Glutamatergic neuron (in vitro differentiated cells): ENCODE measurements at places on chromosomes 16 and 17. TPM values are rescaled to one million over a fixed set of nuclear protein-coding genes. Genes with fewer than 3 reads are reported as not detected.

Gene PAQR4
- 69.1 TPM for total RNA-seq

Gene CHST5
- 0.64 TPM for total RNA-seq

Gene ZNF778
- 36.2 TPM for total RNA-seq

Gene CNGB1
- total RNA-seq = 0.91 TPM

Gene RAB40B
- 14.6 TPM for total RNA-seq

Gene KIF2B
- total RNA-seq = not detected

- DNase-seq = no peak
Observed at GRCh38 chr17:79187186-79187585, 112.6 kb downstream of the ENGASE start.

DNA sequence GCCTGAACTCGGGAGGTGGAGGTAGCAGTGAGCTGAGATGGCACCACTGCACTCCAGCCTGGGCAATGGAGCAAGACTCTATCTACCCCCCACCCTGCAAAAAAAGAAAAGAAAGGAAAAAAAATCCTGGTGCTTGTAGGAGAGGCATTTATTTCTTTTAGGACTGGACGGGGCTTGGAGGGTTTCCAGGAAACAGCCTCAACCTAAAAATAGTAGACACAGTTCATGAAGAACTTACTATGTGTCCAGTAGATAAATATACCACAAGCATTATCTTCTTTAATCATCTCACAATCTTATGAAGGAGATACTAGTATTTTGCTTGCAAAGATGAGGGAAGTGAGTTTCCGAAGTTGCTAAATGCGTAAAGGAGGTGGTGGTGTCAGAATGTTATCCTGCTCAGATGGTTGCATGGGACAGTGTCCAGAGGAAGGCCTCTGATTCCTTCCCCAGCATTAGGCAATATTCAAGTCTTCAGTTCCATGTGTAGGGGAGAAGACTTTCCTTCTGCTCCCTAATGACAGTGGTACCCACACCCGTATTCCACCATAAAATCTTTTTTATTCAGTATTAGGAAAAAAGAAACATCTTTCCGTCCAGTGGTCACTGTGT, 263.2 kb downstream of the WWOX start:
- no peak for DNase-seq

- no peak for DNase-seq
Observed at GRCh38 chr17:68531252-68531651, 19.0 kb downstream of the PRKAR1A start.

GRCh38 chr16:6155271-6155670, 1057.7 kb upstream of the EEF2KMT start:
- DNase-seq = no peak

- DNase-seq = no peak
Observed at GRCh38 chr17:6140188-6140587, 70.0 kb downstream of the WSCD1 start.

- no peak for DNase-seq
Observed at GRCh38 chr17:54439816-54440215, 460.8 kb upstream of the TOM1L1 start.

- no peak for DNase-seq
Observed at GRCh38 chr17:37494971-37495370, 5.3 kb downstream of the DUSP14 start.

DNA sequence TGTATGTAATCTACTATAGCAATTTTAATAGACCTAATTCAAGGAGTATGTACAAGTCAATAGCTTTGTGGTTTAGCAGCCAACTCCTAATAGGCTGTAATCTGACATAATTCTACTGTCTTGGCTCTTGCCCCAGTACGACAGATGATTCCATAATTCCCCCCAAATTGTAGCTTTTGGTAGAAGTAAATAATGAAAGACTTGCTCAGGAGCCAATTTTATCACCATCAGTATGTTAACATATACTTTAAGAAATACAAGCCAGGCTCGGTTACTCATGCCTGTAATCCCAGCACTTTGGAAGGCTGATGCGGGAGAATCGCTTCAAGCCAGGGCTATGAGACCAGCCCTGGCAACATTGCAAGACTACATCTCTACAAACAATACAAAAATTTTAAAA, 53.9 kb downstream of the AP2B1 start:
- no peak for DNase-seq

- DNase-seq = no peak
Observed at GRCh38 chr17:4573669-4574068, 10.7 kb upstream of the SMTNL2 start.

DNA sequence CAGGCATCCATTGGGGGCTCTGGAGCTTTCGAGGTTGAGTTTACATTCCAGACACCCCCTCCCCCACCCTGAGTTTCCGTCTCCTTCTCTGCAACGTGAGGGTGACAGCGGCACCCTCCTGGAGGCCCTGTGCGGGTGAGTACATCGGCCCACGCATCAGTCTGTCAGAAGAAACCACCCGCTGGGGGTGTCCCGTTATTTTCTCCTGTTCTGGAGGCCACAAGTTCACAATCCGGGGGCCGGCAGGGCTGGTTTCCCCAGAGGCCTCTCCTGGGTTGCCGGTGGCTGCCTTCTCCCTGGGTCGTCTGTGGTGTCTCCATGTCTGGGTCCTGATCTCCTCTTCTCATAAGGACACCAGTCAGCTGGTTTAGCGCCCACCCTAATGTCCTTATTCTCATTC, 35.7 kb downstream of the GSE1 start:
- no peak for DNase-seq

- no peak for DNase-seq
Observed at GRCh38 chr16:47519996-47520679, 59.0 kb downstream of the PHKB start.
